IMR-90 (cell line): ENCODE measurements at places on chromosomes 6 and 20. TPM values are rescaled to one million over a fixed set of nuclear protein-coding genes. Genes with fewer than 3 reads are reported as not detected.

The NOX3 gene
- not detected in 2 replicates for total RNA-seq

The PRRT1 gene
- total RNA-seq = not detected in 2 replicates

The HUS1B gene
- 0.36 and 0.56 TPM in 2 replicates for total RNA-seq

GRCh38 chr20:44024820-44025580, 110.3 kb downstream of the TOX2 start:
- H3K36me3 ChIP-seq = no peaks in the 10 kb centered on the region; the same call in 1 of the 2 replicates
- no peaks in the 10 kb centered on the region for H3K27me3 ChIP-seq
- DNase-seq = no peak

- no peaks in the 10 kb centered on the region for H3K36me3 ChIP-seq
- no peak overlapping the region for H3K27ac ChIP-seq
- no peaks in the 10 kb centered on the region for H3K4me1 ChIP-seq
- peaks cover 3% of the 10 kb centered on the region for H3K27me3 ChIP-seq
- no peak overlapping the region for H3K4me3 ChIP-seq
Observed at GRCh38 chr6:139081471-139081870, 52.9 kb downstream of the ABRACL start.

DNA sequence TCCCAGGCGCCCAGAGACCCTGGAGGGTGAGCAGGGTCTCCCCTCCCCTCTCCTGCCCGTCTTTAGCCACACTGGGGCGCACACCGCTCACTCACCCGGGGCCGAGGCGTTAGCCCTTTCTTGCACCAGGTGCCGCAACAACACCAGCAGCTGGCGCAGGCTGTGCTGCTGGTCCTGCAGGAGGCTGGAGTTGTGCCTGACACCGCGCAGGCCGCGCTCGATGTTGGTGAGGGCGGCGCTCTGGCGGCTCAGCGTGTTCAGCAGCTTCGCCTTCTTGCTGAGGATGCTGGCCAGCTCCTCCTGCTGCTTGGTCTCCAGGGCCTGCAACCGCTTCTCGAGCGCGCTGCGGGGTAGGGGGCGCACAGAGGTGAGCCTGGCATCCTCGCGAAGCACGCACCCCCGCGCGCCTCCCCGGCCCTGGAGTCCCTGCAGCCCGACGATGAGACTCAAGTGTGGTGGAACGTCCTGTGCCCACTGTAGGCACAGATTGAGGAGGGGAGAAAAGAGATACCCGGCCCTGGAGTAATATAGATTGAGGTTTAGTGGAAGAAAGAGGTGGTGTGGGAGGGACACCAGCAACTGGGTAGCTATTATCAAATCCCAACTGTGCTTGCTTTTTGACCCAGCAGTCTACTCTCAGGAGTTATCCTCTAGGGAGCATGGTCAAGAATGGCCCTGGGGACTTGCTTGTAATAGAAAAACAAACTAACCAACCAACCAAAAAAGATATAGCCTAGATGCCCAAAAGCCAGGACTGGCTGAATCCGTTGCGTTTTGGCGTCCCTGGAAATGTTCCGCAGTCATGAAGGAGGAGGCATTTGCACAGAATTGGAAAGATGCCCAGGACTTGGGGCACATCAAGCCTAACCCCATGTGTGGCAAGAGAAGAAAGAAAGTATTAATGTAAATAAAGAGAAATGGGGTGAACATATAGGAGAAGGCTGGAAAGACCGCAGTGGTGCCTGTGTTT, 30.9 kb downstream of the ANGPT4 start:
- H3K4me1 ChIP-seq = no peaks in the 10 kb centered on the region
- H3K27me3 ChIP-seq = no peaks in the 10 kb centered on the region; the same call in none of the 2 replicates
- peak; percentile 26 for DNase-seq
- H3K27ac ChIP-seq = no peak overlapping the region
- no peak overlapping the region for H3K4me3 ChIP-seq
